ENCODE measurements at places on chromosomes 6 and 20.

DNA sequence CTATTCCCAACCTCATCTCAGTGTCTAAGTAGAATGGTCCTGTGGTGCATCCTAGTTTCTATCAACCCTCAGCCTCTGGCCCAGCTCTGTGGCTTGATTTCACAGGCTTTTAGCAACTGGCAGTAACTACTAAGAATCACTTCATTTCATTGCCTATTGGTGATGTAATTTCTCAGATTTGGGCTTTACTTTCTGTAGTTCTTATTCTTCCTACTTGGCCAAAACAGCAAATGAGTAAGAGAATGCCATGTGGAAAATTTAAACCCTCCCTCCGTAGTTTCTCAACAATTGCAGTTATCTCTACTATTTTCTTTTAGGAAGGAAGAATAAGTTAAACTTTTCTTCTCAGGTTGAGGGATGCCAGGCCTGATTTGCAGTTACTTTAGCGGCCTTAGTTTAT is 387.3 kb downstream of the CDKAL1 start:
- DNase-seq: no peak

- DNase-seq: no peak
These were observed 6.8 kb downstream of the C6orf52 start for GRCh38 chr6:10687582-10687981.

DNA sequence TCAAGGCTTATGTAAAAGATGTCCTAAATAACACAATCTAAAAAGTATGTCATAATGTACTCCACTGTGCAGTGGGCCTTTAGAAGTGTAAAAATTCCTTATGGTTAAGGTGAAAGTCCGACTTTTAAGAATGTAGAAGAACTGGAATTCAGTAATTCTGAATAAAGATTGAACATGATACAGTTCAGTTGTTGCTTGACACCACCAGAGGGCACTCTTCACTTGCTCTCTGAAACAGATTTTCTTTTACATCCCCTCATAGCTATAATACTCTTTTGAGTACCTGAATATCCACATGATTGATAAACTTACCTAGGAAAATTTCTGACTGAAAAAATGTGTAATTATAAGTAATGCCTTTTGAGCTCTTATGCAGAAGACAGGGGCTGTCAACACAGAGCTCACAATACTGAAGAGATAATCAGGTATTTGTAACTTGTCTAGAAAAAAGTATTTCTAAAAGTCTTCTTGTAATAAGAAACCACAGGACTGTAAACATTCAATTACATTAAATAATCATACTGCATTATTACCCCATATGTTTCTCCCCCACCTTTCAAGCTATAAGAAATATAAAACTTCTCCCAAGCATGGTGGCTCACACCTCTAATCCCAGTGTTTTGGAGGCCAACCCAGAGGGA is 92.1 kb downstream of the POPDC3 start:
- DNase-seq: peak; percentile 76

- no peak for DNase-seq
These were observed 229.7 kb downstream of the PRL start for GRCh38 chr6:22067122-22067521.

GRCh38 chr6:45461486-45461885 is 83.8 kb upstream of the SUPT3H start:
- no peak for DNase-seq
